ENCODE measurements at places on chromosomes 3 and 15.

GRCh38 chr3:17176757-17177156 lies 292.0 kb downstream of the PLCL2 start:
- DNase-seq, result no peak

GRCh38 chr3:158685159-158685558 lies 12.7 kb upstream of the LXN start:
- DNase-seq, result no peak

- DNase-seq, result no peak
Observed at GRCh38 chr3:86229086-86229774, 761.7 kb downstream of the VGLL3 start.

DNA sequence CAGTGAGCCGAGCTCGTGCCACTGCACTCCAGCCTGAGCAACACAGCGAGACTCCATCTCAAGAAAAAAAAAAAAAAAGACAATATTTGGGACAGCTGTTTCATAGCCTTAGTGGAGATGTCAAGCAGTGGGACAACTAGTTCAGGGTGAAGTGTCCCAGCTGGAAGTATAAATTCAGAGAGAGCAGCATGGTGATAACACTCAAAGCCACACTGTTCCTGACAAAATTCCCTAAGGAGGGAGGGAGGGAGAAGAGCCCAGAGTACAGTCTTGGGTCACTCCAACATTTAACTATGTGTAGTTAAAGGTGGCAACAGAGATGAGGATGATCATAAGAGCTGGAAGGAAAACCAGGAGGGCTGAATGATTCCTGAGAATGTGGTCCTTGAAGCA lies 21.1 kb upstream of the IP6K2 start:
- DNase-seq, result no peak

GRCh38 chr3:106303766-106304165 lies 435.0 kb upstream of the CBLB start:
- no peak for DNase-seq

DNA sequence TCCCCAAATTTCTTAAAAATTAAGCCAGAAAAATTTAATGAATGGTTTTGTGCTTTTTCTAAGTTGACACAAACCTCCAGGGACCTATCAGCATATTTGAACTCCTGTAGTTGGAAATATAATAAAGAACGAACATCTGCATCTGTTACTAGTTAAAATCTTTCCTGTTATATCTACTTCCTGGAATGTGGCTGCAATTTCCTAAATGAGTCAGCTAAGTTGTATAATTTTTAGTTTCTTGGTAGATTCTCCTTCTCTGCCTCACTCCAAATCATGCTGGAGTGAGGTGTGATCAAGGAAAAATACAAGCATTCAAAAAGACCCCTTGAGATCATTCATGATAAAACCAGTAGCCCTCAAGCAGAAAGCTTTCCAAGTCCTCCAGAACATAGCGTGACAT lies 106.2 kb upstream of the MCTP2 start:
- no peak for DNase-seq

GRCh38 chr3:18526667-18527066 lies 101.5 kb upstream of the SATB1 start:
- no peak for DNase-seq

DNA sequence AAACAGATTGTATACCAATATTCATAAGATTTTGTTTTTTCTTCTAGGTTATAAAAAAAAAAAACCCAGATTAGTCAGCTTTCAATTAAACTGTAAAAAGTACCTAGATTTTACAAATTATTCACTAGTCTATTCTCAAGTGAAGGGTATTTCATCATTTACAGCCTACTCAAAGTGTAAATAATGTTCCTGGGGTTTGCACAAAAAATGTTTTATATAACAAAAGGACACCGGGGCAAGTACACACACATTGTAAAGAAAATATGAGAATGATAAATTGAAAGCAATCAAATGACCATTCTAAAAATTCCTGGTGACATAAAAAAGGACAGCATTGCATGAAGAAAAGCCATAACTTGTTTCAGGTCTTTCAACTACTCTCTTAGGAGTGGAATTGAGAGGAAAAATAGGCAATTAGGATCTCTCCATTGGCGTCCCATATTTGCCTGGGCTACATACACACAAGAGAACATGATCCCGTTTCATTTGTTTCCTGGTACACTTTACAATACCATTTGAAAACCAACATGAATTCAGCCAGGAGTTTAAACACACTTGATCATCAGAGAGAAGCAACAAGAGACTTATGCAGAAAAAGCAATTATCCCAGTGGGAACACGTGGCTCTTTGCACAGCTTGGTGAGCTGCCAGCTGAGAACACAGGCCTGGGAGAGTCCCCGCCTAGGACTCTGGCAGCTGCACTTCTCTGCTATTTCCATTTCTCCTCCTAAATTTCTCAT lies 1039.2 kb downstream of the ROBO1 start:
- DNase-seq, result no peak

DNA sequence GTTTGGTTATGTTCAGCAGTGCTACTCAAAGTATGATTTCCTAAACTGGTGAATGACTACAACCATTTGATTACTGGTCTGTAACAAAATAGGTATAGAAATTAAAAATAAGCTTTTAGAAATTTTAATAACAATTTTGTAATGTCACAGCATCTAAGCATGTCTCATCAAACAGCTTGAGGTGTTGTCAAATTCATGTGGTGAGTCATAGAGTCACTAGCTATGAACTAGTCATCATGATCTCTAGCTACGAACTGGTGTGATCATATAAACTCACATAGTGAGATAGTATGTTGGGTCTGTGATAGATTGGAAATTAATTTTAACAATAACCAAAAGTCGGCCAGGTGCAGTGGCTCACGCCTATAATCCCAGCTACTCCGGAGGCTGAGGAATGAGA lies 213.9 kb upstream of the RBMS3 start:
- DNase-seq, result no peak

DNA sequence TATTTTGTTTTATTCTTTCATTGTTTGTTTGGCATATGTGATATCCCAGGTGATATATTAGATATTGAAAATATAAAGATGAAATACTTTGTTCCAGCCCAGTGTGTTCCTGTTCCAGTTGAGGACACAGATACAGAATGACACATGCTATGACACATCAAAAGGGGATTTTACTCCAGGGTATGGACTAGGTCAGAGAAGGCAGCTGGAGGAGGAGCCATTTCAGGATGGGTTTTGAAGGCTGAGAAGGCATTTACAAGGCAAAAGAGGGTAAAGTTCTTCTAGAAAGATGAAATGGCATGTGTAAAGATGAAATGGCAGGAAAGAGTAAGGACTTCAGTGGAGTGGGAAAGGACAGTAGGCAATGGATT lies 163.8 kb downstream of the ZIC1 start:
- no peak for DNase-seq

GRCh38 chr3:73925011-73925410 lies 300.3 kb upstream of the PDZRN3 start:
- no peak for DNase-seq

- no peak for DNase-seq
Observed at GRCh38 chr15:38197553-38197952, 55.1 kb upstream of the SPRED1 start.

GRCh38 chr3:150145659-150146058 lies 175.0 kb upstream of the PFN2 start:
- no peak for DNase-seq

GRCh38 chr3:158801201-158801600 lies 653 bp upstream of the MFSD1 start:
- DNase-seq, result peak; percentile 23

GRCh38 chr3:7953449-7954014 lies 548.1 kb upstream of the LMCD1 start:
- DNase-seq, result no peak

GRCh38 chr3:17195856-17196604 lies 311.3 kb downstream of the PLCL2 start:
- DNase-seq, result no peak

DNA sequence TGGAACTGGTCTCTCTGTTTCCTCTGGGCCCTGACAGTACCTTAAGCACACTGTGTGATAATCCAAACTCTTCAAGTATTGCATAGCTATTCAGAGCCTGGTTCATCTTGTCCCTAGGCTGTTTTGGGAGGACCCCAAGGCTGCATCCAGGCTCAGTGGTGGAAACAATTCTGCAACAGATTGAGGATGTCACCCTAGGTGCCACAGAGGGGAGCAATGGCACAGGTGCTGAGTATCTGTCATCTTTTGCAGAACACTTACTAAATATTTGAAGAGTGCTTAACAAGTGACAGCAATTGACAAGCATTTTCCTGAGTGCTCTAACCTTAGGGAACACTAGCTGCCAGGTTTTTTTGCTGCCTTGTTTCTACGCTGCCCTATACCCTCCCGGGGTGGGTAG lies 27.8 kb downstream of the STARD5 start:
- no peak for DNase-seq

- DNase-seq, result no peak
Observed at GRCh38 chr15:96337365-96338023, 7.0 kb downstream of the NR2F2 start.

DNA sequence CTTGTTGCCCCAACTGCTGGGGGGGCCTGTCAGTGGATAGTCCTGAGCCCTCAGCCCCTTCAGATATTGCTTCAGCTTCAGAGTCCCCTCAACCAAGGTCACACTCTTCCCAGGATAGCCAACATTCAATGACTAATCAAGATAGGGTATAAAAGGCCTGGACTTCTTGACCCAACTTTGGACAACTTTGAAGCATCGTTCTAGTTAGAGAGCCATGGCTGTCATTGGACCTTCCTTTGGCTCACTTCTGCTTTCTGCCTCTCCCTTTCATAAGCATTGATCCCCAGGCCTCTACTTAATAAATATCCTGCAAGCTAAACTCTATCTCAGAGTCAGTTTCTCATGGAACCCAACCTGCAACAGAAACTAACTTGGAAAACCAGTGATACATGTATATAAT lies 31.3 kb upstream of the DCLK3 start:
- no peak for DNase-seq

- peak; percentile 60 for DNase-seq
Observed at GRCh38 chr3:3127432-3128010, 781 bp downstream of the TRNT1 start.

DNA sequence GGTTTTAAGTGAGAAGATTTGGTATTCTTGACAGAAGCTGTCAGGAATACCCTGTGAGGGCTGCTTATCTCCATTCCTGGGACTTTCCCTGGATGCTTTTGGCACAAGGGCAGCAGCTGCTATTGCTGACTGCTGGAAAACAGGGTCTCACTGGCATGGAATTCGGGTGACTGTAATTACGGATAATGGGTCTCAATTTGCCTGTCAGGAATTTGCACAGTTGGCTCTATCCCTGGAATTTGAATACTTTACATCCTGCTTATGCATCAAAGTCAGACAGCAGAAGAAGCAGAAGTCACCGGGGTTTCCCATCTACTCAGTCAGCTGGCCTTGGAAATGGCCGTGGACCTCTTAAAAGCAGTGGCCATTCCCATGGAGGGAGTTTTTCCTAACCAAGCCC lies 25.9 kb upstream of the AKAP13 start:
- no peak for DNase-seq

- no peak for DNase-seq
Observed at GRCh38 chr3:175111036-175111435, 251.9 kb downstream of the NAALADL2 start.

DNA sequence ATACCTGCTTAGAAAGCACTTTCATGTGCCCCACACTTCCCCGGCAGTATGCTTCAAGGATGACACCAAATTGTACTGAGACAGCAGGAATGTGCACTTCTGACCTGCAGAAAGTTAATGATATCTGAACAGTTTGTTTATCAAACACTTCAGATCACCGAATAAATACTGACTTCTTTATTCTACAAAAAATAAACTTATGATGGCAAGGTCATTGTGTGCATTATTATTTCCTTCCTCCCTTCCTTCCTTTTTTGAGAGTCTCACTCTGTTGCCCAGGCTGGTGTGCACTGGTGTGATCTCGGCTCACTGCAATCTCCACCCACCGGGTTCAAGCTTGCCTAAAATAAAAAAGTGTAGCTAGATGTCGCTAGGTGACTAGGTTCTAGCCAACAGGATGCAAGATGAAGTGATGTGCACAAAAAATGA lies 80.3 kb downstream of the FAIM start:
- DNase-seq, result no peak
